ENCODE measurements at places on chromosomes 3 and 15.

GRCh38 chr3:45817831-45818522 lies 21.6 kb upstream of the SLC6A20 start:
- no peak for DNase-seq

DNA sequence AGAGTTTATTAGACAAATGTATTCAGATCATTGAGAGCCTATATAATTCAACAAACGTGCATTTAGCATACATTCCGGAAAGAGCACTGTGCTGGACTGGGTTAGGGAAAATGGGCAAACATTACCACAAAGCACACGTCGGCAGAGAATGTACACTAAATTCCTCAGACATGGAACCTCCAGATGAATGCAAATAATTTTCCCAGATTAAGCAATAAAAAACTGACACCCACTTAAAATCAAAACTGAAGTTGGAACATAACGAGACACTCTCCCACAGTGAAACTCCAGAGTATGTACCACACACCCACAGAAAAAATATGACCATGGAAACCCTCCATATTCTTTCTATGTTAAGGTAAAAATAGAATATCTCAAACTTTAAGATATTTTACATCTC lies 4.8 kb downstream of the SECISBP2L start:
- no peak for DNase-seq

GRCh38 chr3:149553781-149554451 lies 79.4 kb downstream of the TM4SF4 start:
- no peak for DNase-seq

GRCh38 chr15:91542226-91542625 lies 311.3 kb upstream of the SLCO3A1 start:
- DNase-seq = no peak

GRCh38 chr3:117097351-117097750 lies 387.8 kb downstream of the TUSC7 start:
- no peak for DNase-seq

DNA sequence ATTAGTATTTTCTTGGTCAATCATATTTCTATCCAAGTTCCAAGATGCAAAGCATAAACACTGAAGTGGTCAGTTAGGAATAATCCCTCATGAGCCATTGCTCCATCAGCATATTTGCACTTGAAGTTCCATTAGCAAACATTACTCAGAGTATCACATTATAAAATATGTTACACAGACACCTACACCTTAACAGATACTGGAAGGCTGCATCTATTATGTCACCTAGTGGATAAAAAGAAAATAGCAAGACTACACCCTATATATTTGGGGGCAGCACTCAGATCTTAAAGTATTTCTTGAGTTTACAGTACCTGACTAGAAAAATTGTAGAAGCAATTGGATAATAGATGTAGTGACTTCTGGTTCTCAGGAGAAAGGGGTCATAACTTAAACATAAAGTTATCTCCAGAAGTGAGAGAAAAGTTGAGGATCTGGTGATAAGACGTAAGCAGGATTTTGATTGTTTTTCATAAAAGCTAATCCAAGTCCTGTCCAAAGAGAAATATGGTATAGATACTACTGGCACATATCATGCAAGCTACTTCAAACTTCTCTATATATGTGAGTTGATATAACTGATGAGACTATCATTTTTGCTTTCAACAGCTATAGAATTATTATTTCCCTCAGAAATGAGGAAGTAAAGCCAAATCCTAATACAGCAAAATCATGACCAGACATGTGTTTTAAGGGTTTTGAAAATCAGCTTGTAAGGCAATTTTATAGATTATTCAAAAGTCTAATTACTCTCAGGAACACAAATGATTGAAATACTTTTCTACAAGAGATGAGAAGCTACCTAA lies 422.2 kb downstream of the GBE1 start:
- DNase-seq = no peak

GRCh38 chr3:188047536-188047935 lies 106.4 kb upstream of the LPP start:
- DNase-seq = no peak

GRCh38 chr15:48062148-48062872 lies 58.5 kb upstream of the SLC24A5 start:
- DNase-seq = no peak

DNA sequence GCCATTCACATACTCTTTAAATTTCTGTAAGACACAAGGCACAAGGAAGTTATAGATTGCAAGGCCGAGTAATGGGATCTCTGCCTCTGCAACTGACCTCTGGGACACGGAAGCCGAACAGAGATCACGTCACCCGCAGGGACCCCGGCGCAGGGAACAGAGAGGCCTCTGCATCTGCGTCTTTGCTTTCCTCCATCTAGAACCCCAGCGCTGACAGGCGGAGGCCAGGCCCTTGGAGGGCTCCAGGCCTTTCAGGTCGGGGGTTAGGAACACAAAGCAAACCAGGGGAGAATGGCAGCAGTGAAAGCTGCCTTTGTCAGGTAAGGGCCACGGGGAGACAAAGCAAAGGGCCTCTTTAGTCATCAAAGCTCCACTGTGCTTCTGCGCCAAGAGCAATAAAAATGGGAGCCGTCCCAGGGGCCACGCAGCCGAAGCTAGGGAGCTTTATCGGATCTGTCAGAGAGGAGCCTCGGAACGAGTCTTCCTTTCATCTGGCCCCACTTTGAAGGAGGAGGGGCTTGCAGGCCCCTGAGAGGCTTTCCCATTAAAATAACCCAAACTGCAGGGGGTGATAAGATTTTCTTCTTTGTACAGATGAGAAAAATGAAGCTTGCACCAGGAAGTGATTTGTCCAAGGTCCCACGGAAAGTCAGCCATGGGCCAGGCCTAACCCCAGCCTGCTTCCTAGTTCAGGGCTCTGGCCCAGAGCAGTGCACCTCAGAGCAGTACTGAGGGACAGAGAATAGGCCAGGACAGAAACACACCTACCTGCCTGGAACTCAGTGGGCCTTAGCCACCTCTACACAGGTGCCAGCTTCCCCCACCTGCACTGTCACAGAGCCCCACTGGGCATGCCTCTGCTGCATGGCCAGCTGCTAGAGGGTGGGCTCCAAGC lies 84.4 kb upstream of the RAD18 start:
- no peak for DNase-seq

DNA sequence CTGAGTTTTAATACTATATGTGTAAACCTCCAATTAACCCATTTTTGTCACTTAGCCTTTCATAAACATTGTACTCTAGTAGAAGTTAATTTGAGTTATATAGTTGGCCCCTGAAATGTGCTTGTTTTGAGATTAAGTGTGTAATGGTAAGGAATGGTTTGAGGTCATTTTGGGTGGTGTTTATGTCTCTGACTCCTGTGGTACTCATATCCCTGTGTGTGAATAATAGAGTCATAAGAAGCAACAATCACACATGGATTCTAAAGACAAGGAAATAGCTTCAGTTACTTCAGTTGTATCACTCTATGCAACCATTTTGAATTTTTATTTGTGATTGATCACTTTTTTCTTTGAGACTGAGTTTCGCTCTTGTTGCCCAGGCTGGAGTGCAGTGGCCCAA lies 408.5 kb downstream of the MFSD1 start:
- no peak for DNase-seq

GRCh38 chr3:129708328-129708861 lies 101.9 kb upstream of the PLXND1 start:
- DNase-seq = no peak

GRCh38 chr3:170418422-170419398 lies at the start of gene CLDN11:
CLDN11 (plus strand) TSS chr3:170418868; CDS start chr3:170419067, 199 bp downstream.
- DNase-seq = no peak

- DNase-seq = no peak
These were observed 48.0 kb upstream of the TSPAN3 start for GRCh38 chr15:77118882-77119321.

DNA sequence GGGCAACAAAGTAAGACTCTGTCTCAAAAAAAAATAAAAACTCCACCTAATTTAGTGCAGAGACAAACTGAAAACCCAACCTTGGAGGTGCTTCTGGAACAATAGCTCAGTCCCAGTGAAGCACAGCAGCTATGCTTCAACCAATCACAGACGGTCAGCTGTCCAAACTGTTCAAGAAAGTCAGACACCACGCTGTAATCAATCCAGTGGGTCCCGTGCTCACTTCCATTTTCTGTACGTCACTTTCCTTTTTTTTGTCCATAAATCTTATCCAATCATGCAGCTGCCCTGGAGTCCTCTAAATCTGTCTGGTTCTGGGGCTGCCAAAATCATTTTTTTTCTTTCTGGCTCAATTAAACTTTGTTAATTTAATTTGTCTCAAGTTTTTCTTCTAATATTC lies 93.6 kb upstream of the FAM174B start:
- DNase-seq = no peak

GRCh38 chr3:152352554-152352953 lies 83.8 kb downstream of the MBNL1 start:
- DNase-seq = no peak

- no peak for DNase-seq
These were observed 8.2 kb downstream of the FILIP1L start for GRCh38 chr3:100106094-100106493.

DNA sequence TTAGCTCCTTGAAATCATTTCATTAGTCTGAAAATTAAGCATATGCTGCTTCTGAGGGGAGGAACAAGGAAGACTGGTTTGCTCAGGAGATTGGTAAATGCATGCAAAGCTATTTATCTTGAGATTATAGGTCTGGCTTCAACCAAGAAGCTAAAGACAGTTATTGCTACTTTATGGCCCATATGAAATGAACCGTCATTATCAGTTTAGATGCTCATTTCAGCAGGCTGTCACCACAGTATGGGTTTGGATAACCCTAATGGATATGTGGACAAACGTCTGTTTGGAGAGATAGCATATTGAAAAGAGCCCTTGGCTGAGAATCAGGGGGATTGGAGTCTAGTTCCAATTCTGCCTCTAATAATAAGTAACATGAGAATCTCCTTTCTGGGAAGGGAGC lies 922.6 kb downstream of the TUSC7 start:
- no peak for DNase-seq

DNA sequence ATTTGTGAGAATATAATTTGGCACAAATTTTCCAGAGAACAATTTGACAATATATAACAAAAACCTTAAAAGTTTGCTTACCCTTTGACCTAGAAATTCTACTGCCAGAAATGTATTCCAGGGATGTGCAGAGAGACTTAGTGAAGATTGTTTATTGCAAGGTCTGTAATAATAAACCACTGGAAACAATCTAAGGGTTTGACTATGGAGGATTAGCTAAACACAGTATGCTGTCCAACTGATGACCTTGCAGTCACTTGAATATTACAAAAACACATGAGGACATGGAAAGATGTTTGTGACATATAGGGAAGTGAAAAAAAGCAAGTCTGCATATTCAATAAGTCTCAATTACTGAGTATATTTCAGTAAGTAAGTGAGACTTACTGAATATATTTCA lies 48.1 kb upstream of the CDV3 start:
- no peak for DNase-seq

- DNase-seq = no peak
These were observed 495.6 kb downstream of the LPP start for GRCh38 chr3:188649521-188649920.

DNA sequence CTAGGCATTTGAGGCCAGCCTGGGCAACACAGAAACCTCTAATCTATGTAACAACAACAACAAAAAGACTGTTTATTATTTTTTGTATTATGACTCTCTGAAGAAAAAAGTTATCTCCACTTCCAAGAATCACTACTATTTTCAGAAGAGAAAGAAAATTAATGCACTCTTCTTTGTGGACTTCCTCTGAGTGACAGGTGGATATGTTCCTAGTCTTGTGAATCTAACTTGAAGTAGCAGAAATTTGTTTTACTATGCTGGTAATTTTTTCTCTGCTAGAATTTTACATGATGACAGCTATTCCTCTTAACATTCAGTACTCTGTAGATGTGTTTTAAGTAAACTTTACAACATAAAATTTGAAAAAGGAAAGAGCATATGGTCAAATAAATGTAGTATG lies 16.7 kb downstream of the DYNC1LI1 start:
- no peak for DNase-seq

- DNase-seq = no peak
These were observed 86.6 kb upstream of the PPIB start for GRCh38 chr15:64249406-64249805.

GRCh38 chr3:105593315-105593714 lies 226.6 kb downstream of the ALCAM start:
- DNase-seq = no peak

- no peak for DNase-seq
These were observed 12.1 kb downstream of the EAF1 start for GRCh38 chr3:15439476-15439875.

DNA sequence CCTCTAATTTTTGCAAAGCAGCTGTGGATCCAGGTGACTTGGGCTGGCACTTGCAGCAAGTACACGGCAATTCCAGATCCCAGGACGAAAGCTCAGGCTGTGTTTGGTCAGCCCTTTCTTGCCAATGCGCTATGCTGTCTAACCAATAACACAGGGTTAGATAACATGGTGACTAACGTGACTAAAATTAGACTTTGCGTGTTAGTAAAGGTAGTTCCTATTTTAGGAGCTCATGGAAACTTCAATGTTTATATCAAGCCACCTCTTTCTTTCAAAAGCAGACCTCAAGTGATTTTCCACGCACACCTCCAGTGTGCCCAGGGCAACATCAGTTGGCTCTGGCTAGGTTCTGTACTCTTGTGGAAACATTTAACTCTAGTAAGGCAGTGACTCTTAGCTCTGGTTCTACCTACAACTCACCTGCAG lies 32.5 kb downstream of the CDCP1 start:
- no peak for DNase-seq

DNA sequence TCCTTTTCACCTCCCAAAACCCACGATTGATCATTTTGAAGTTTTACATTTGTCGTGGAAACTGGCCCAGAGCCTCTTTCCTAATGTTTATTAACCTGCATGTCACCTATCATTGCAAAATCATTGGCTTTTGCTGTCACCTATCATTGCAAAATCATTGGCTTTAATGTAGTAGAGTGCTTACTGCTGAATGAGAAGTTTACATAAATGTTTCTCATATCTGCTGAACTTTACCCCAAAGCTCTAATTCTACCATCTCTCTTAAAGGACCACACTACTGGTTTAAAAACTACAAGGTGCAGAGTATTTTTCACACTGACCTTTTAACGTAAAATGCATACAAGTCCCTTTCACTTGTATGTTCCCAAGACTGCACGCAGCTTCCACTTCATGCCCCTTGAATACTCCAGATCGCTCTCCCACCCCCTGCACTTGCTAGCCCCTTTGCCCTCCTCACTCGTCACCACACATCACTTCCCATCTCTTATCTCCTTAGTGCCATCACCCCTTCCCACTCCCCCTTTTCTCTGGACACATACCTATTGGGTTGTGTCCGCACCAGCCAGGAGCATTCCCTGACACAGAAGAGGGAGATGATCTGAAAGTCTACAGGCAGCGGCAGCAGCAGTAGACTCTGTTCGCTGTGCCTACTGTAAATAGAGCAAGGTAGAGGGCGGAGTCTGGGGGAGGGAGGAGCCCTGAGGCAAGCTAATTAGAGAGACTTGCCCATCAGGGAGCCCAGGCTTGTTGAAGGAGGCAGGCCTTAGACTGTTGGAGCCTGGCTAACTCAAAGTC lies 30.2 kb upstream of the ATOSA start:
- no peak for DNase-seq

GRCh38 chr3:173004681-173005080 lies 136.4 kb downstream of the SPATA16 start:
- no peak for DNase-seq

GRCh38 chr3:46351646-46352045 lies 2.3 kb upstream of the CCR2 start:
- DNase-seq = no peak

- no peak for DNase-seq
These were observed 23.5 kb downstream of the MAGEF1 start for GRCh38 chr3:184688251-184688881.
